ENCODE measurements at places on chromosomes 4 and X. TPM values are rescaled to one million over a fixed set of nuclear protein-coding genes. Genes with fewer than 3 reads are reported as not detected.

DNA sequence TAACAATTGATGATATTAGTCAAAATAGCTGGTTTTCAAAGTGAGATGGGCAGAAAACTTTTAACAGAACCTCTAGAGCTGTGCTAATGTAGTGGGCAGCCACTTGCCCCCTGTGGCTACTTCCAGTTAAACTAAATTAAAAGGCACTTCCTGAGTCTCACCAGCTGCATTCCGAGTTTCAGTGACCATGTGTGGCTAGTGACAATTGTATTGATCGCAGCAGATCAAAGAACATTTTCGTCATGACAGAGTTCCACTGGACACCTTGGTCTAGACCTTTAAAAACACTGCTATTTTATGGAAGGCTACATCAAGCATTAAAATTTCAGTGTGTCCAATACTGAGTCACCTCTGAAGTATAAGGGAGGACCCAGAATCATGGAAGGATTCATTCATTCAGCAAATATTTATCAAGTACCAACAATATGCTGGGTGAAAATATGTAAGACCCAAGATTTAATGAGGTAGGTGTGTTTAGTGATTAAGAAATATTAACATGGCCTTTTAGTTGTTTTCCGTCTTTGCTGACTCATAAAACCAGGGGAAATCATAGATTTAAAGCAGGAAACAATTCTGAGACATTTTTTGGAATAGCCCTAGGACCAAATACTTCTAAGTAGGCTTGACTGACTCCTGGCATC lies 5.1 kb upstream of the FAT1 start:
- no peaks in the 10 kb centered on the region for H3K36me3 ChIP-seq
- peaks cover 2% of the 10 kb centered on the region for H3K4me1 ChIP-seq
- H3K4me3 ChIP-seq = no peak overlapping the region
- H3K27me3 ChIP-seq = no peaks in the 10 kb centered on the region
- no peak for DNase-seq

GRCh38 chrX:131747173-131747572 lies 203.3 kb downstream of the OR13H1 start:
- no peaks in the 10 kb centered on the region for H3K27me3 ChIP-seq
- peaks cover 7% of the 10 kb centered on the region for H3K4me1 ChIP-seq
- no peak overlapping the region for H3K4me3 ChIP-seq
- H3K27ac ChIP-seq = peak overlapping the region; percentile 92

DNA sequence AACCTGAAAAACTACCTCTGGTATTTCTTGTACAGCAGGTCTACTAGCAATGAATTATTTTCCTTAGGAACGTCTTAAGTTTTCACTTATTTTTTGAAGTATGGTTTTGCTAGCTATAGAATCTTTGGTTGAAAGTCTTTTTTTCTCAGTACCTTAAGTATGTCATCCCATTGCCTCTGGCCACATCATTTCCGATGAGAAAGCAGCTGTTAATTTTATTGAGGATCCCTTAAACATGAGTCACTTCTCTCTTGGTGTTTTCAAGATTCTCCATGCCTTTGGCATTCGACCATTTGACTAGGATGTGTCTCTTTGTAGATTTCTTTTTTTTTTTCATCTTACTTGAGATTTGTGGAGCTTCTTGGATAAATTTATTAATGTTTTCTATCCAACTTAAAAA lies 803.8 kb upstream of the AMOT start:
- no peaks in the 10 kb centered on the region for H3K36me3 ChIP-seq

DNA sequence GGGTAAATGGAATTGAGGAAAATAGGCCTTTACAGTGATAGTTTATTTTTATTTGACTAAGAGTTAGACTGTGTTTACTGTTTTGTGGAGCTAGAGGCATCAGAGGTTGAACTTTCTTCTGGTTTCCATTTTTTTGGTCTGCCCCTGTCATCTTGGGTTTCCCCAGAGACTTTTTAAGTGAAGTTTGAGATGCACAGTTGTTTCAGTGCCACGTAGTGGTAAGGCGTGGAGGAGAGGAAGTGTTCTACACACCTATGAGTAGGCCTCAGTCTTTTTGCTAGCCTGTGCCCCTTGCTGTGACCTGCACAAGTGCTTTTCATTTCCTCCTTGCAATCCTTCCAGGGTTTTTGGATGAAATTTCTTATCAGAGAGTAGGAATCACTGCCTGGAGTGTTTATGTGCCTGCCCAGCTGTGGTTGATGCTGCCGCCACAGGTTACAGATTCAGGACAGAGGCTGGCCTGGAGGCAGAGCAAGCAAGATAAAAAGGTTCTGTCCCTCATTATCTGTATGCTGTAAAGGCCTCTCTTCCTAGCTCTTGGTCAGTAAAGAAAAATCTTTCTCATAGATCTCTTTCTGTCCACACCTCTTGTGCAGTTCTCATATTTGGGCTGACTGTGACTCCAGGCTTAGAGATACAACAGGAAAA lies 12.5 kb upstream of the HSFX4 start:
- no peaks in the 10 kb centered on the region for H3K4me1 ChIP-seq
- no peak for DNase-seq

DNA sequence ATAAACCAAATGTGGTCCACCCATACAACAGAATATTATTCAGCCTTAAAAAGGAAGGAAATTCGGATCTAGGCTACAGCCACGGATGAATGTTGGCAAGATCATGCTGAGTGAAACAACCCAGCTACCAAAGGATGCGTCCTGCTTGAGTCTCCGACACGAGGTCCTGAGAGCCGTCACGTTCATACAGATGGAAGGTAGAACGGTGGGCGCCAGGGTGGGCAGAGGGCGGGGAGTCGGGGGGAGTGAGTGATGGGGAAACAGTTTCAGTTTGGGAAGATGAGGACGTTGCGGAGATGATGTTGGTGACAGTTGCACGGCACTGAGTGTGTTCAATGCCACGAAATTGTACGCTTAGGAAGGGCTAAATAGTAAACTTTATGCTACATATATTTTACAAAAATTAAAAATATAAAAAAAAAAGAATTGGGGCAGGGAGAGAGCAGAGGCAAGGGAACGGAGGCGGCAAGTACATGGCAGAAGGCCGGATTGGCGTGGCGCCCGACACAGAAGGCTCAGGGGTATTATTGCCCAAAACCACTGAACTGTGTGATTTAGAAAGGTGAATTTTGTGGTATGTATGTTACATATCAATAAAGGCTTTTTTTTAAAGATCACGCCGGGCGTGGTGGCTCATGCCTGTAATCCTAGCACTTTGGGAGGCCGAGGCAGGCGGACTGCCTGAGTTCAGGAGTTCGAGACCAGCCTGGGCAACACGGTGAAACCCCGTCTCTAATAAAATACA lies 14.8 kb upstream of the MXD4 start:
- H3K27ac ChIP-seq = no peak overlapping the region
- H3K36me3 ChIP-seq = no peaks in the 10 kb centered on the region
- H3K4me1 ChIP-seq = no peaks in the 10 kb centered on the region
- DNase-seq = peak; percentile 7
- no peaks in the 10 kb centered on the region for H3K27me3 ChIP-seq

DNA sequence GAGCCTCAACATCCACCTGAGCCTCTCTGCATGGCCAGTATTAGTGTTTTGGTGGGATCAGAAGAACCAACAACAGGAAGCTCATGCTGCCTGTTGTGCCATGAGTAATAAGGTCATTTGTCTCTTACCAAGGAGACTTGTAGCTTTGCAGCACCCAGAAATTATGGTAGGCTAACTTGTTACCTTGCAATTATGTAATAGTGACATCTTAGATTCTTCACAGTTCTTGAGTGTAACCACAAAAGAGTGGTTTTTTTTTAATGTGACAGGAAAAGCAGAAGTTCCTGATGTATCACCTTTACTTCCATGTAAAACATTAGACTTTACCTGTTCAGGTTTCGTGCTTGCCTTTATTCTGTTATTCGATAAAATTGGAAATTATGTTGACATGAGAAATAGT lies 263.9 kb upstream of the CXXC4 start:
- no peak overlapping the region for H3K4me3 ChIP-seq
- no peaks in the 10 kb centered on the region for H3K27me3 ChIP-seq
- no peaks in the 10 kb centered on the region for H3K4me1 ChIP-seq
- DNase-seq = no peak
- no peaks in the 10 kb centered on the region for H3K36me3 ChIP-seq
- no peak overlapping the region for H3K27ac ChIP-seq

DNA sequence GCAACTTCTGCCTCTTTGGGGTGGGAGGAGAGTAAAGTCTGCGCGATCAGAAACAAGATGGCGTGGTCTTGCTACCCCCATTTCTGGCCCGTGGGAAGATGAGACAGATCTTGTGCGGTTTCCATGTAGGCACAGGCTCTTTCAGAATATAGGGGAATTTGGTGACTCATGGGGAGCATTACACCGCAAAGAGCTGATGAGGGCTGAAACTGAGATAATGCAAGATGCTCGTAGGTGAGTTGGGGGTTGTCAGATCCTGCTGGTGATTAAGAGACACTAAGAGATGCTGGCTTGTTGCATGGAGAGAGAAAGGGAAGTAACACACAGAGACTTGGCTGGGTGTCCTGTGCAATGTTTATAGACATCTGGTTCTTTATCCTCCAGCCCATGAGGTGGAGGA lies 1.5 kb downstream of the EVC start:
- peaks cover 8% of the 10 kb centered on the region for H3K36me3 ChIP-seq
- peaks cover 4% of the 10 kb centered on the region for H3K4me1 ChIP-seq
- H3K27ac ChIP-seq = no peak overlapping the region
- H3K4me3 ChIP-seq = no peak overlapping the region

DNA sequence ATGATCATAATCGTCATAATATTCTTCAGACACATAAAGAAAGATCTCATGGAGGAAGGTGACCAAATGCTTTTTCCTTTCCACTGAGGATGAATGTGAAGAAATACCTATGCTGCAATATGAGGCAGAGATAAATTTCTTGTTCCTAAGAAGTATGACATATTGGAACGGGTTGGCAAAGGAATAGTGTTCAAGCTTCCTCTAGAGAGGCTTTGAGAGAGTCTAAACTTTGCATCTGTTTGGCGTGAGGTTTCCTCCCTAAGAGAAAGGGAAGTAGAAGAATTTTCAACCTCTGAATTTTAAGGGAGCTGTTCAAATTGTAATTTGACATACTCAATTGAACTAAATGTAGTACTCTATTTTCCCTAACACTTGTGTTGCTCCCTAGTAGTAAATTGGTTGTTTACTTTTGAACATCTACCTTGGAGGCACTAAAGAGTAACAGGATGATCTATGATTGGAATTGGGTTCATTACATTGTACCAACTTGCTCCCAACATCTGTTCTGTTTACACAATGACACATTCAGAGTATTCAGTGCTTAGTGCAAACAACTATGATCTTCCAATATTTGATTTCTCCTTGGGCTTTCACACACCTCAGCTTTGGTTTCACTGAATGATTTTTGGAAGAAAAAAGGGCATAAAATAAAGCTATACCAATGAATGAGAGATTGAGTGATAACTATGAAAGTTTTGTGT lies 122.0 kb downstream of the CORIN start:
- DNase-seq = no peak
- no peaks in the 10 kb centered on the region for H3K27me3 ChIP-seq
- H3K4me3 ChIP-seq = no peak overlapping the region
- peaks cover 18% of the 10 kb centered on the region for H3K4me1 ChIP-seq
- H3K27ac ChIP-seq = no peak overlapping the region
- H3K36me3 ChIP-seq = no peaks in the 10 kb centered on the region

DNA sequence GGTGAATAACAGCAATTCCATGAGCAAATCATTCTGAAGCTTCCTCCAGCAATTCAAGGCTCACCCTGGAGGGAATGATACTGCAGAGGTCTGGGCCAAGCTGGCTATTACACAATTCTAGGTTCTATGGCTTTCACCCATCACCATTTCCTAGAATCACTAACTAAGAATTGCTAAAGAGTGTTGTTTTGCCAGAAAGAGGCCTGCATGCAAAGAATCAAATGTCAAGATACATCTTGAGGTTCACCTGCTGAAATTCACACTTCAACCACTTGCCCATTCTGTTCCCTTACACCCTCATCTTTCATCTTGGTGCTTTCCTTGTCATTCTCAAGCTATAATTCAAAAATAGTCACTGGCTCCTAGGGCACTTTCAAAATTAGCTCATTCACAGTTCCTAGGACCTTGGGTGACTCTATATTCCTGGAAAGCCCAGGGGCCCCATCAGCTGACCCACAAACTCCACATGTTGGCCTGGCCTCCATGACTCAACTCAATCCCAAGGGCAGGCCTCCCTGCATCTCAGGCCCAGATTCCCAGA lies 7.0 kb downstream of the APBB2 start:
- H3K27me3 ChIP-seq = no peaks in the 10 kb centered on the region
- H3K4me1 ChIP-seq = peaks cover 11% of the 10 kb centered on the region
- H3K4me3 ChIP-seq = no peak overlapping the region

GRCh38 chr4:188930822-188931221 lies 791.6 kb downstream of the TRIML1 start:
- H3K27me3 ChIP-seq = no peaks in the 10 kb centered on the region
- no peaks in the 10 kb centered on the region for H3K4me1 ChIP-seq
- DNase-seq = no peak
- H3K4me3 ChIP-seq = no peak overlapping the region
- no peak overlapping the region for H3K27ac ChIP-seq

- no peak for DNase-seq
- no peak overlapping the region for H3K4me3 ChIP-seq
- H3K36me3 ChIP-seq = no peaks in the 10 kb centered on the region
- H3K27ac ChIP-seq = no peak overlapping the region
- H3K27me3 ChIP-seq = no peaks in the 10 kb centered on the region
- H3K4me1 ChIP-seq = no peaks in the 10 kb centered on the region
Observed at GRCh38 chrX:125202591-125203248, 117.0 kb upstream of the TEX13C start.

GRCh38 chrX:68433155-68433980 lies at the start of gene OPHN1:
TSS of gene OPHN1 (minus strand) at chrX:68433495. CDS start at chrX:68433020, 475 bp downstream.
- no peaks in the 10 kb centered on the region for H3K36me3 ChIP-seq
- H3K27ac ChIP-seq = peak within 1 kb of the TSS; percentile 87
- peak within 1 kb of the TSS; percentile 67 for H3K4me3 ChIP-seq
- peaks cover 18% of the 10 kb centered on the region for H3K27me3 ChIP-seq
- DNase-seq = peak; percentile 86

- no peaks in the 10 kb centered on the region for H3K36me3 ChIP-seq
- no peaks in the 10 kb centered on the region for H3K4me1 ChIP-seq
- H3K27ac ChIP-seq = no peak overlapping the region
- no peak for DNase-seq
Observed at GRCh38 chrX:128106630-128107029, 54.4 kb upstream of the ACTRT1 start.

GRCh38 chr4:38016698-38017097 lies 56.5 kb downstream of the PTTG2 start:
- H3K4me3 ChIP-seq = no peak overlapping the region
- H3K36me3 ChIP-seq = peaks cover 55% of the 10 kb centered on the region
- DNase-seq = no peak
- H3K27ac ChIP-seq = no peak overlapping the region
- H3K4me1 ChIP-seq = no peaks in the 10 kb centered on the region

DNA sequence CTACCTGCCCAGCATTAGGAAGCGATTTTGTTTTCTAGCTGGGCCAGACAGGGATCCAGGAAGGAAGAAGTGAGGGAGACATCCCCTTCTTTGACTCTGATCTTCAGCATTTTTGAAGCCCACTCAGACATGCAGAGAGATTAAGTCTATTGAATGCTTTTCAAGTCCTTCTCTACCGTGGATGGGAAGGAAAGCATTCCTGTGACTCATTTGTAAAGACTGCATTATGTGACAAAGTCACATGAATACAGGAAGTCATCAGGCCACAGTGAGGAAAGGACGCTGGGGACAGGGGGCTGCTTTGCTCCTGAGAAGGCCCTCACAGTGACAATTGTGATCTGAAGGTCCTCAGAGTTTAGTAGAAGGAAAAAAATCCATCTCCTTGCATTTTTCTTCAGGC lies 67.4 kb upstream of the GBA3 start:
- DNase-seq = no peak
- H3K4me1 ChIP-seq = no peaks in the 10 kb centered on the region
- H3K27ac ChIP-seq = no peak overlapping the region
- no peaks in the 10 kb centered on the region for H3K36me3 ChIP-seq

ASB11 gene
- 53.2 TPM for total RNA-seq

TSPAN7 gene
- 17.2 TPM for total RNA-seq

DNAAF6 gene
- total RNA-seq = not detected

CLCN4 gene
- 29.1 TPM for total RNA-seq

LRCH2 gene
- total RNA-seq = 2.0 TPM

GUCY1A1 gene
- 99.6 TPM for total RNA-seq

EVC2 gene
- 0.56 TPM for total RNA-seq

Measured in heart left ventricle (tissue), 16 donors.